ENCODE measurements at places on chromosomes 7 and 10.

DNA sequence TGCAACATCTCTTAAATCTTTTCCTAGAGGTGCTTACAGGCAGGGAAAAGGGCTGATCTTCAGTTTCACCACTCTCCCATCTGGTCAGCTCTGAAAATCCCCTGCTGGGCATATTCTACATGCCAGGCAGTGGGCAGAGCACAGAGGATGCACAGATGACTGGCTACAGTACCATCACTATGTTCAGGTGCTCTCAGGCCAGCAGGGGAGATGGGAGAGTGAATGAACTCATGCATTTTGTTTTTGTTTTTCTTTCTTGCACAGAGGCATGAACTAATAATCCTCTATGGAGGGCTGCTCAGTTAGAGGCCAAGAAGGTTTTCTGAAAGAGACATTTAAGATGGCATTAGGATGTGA, 19.3 kb downstream of the ELMO1 start:
- no peak for DNase-seq

DNA sequence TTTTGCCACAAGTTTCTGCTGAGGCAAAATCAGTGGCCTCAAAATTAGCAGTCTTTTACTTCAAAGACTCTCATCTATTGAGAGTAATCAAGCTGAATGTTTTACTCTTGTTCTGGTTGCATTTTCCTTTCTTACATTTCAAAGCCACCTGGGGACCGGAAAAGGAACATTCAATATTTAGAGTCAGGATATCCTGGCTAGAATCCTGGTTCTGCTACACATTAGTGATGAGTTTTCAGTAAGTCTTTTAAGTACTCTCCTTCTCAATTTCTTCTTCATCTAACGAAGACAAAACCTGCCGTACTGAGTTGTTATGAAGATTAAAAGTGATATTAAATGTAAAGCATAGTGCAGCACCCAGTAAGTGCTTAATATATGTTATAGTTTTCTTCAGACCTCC, 52.5 kb downstream of the LAMB4 start:
- no peak for DNase-seq

DNA sequence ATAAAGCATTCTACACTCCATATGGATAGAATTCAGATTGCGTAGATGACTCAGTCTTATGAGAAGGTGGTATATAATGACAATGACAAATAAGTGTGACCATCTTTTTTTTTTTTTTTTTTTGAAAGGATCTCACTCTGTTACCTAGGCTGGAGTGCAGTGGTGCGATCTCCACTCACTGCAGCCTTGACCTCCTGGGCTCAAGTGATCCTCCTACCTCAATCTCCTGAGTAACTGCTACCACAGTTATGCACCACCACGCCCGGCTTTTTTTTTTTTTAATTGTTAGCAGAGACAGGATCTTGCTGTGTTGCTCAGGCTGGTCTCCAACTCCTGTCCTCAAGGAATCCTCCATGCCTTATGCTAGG, 43.2 kb upstream of the NRP1 start:
- DNase-seq: no peak

- no peak for DNase-seq
Measured at GRCh38 chr7:108613147-108613948, 43.7 kb downstream of the DNAJB9 start.

DNA sequence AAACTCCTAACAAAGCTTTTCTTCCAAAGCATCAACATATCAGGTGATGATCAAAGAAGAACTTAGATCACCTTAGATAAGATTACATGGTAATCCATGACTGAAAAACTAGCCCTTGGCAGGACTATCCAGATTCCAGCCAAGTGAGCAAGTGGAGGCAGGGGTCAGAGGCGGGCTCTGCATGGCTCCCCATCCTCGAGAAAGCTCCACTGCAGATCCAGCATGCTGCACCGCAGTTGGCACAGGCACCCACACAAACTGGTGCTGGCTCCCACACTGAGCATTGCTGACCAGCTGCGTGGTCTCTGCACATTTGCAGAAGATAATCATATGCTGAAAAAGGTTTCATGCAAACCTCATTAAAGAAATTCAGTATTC, 10.1 kb downstream of the PSAP start:
- no peak for DNase-seq

GRCh38 chr7:26278770-26279169, 12.9 kb upstream of the SNX10 start:
- DNase-seq: no peak
